ENCODE measurements at places on chromosomes 5 and 9.

DNA sequence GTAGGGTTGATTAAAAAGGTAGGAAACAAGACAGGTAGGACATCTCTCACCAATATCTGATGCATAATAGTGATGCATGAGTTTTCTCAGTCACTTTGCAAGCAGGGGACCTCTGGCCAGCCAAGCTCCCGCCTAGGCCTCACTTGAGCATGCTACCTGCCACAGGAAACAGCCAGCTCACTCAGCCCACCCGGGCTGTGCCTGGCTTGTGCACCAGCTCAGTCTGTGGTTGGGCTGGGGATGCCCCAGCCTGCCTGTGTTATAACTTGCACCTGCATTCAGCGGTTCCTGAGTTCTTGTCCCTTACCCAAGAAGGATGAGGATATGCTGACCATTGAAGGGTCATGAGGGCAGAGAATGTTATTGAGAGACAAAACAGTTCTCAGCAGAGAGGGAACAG is 172.8 kb upstream of the PLCXD3 start:
- no peak for DNase-seq

- no peak for DNase-seq
These were observed 877.9 kb upstream of the WWC1 start for GRCh38 chr5:167413506-167413905.

DNA sequence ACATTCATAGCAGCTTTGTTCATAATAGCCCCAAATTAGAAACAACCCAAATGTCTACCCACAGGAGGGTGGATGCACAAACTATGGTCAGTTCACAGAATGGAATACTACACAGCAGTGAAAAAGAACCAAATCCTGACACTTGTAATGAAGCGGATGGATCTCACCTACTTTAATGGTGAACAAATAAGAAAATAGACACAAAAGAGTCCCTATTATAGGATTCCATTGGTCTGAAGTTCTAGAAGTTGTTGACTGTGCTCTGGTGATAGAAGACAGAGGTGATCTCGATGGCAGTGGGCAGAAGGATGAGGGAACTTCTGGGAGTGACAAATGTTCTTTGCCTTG is 20.6 kb upstream of the LAMC3 start:
- no peak for DNase-seq

DNA sequence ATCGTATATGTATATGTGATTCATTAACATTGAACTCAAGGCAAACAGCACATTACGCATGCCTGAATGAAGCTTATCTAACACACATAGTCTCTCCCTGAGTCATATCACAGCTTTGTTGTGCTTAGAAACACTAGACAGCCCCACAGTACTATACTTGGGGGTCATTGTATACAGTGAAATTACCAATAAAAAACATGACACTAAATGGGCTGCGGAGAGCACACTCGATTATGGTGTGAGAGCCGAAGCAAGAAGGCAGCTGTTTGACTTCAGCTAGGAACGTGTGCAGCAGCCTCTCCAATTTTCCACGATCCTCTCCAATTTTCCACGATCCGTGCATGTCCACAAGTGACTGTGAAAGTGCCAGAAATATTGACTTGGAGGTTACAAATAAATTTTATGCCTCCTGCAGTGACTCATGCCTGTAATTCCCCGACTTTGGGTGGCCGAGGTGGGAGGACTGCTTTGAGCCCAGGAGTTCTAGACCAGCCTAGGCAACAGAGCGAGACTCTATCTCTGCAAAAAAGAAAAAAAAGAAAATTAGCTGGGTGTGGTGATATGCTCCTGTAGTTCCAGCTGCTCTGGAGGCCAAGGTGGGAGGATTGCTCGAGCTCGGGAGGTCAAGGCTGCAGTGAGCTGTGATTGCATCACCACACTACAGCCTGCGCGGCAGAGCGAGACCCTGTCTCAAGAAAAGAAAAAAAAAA is 102.4 kb downstream of the DAPK1 start:
- DNase-seq = peak; percentile 71

DNA sequence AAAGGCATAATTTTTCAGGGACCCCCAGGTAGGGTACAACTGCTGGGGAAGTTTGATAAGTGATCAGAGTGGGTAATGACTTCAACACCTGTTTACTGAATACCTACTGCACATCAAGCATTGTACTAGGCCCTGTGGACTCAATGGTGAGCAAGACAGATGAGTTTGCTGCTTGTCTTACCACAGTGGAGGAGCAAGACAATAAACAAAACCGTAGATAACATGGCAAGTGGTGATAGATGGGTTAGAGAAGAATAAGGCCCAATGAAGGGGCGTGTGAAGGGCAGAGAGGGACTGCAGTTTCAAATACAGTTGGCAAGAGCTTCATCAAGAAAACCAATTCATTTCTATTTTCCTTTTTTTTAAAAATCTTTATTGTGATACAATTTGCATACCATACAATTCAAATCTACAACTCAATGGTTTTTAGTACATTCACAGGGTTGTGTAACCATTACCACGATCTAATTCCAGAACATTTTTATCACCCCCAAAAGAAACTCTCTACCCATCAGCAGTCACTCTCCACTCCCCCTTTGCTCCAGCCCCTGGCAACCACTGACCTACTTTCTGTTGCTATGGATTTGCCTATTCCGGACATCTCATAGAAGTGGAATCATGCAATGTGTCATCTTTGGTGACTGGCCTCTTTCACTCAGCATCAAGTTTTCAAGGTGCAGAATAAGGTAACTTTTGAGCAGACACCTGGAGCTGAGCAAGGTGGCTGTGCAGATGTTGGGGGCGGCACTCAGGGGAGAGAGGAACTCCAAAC is 31.9 kb upstream of the HAND1 start:
- no peak for DNase-seq

- DNase-seq = no peak
These were observed 170.3 kb downstream of the TMC1 start for GRCh38 chr9:72691671-72692070.

GRCh38 chr5:6843821-6844220 is 130.6 kb downstream of the TENT4A start:
- no peak for DNase-seq

- no peak for DNase-seq
These were observed 290.5 kb upstream of the ITGA1 start for GRCh38 chr5:52497133-52497693.

GRCh38 chr9:33465596-33466564 is 7.8 kb downstream of the NOL6 start:
- no peak for DNase-seq

DNA sequence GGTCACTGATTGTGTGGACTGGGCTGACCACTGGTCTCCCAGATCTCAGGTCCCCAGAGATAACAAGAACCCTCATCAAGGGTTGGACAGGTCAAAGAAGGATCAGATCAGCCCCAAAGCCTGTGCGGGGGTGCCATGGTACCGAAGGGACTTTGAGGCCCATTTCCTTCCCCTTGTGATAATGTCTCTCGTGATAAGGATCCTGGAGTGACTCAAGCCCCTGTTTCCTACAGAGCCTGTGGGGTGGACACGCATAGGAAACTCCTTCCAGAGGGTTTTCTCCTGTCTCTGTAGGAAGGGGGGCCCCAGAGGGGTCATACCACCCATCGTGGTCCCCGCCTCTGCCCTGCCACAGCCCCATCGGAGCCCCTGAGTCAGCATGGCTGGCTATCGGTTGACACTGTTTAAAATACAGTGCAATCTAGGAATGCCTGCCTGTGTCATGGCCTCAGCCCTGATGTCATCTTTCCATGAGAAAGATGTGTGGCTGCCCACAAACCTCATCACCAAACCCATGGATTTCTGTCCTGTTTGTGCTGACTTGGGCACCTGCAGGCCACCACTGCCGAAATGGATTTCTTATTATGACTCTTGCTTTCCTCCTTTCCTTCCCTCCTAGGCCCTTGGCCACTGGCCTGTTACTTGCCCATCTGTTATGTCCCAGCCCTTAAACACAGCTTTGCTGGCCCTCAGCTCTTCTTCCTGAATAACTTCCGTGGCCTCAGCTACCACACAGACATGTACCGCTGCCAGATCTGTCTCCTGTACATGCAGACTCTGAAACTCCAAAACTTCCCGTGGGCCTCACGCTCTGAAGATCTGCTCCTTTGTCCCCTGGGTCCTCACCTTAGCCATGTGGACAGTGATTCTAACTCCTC is 2.9 kb upstream of the CSF2 start:
- peak; percentile 69 for DNase-seq

GRCh38 chr9:90975781-90976538 is 174.3 kb downstream of the SYK start:
- DNase-seq = peak; percentile 68

GRCh38 chr5:43409809-43410271 is 2.4 kb downstream of the CCL28 start:
- DNase-seq = no peak

- DNase-seq = no peak
These were observed 159.2 kb downstream of the NSG2 start for GRCh38 chr5:174204535-174205313.
